Peyer's patch (tissue), 4 donors: ENCODE measurements at places on chromosomes 16 and 17. TPM values are rescaled to one million over a fixed set of nuclear protein-coding genes. Genes with fewer than 3 reads are reported as not detected.

The MGAT5B gene
- total RNA-seq = 6.6 TPM

The DNAJA2 gene
- 30.5 TPM for total RNA-seq

DNA sequence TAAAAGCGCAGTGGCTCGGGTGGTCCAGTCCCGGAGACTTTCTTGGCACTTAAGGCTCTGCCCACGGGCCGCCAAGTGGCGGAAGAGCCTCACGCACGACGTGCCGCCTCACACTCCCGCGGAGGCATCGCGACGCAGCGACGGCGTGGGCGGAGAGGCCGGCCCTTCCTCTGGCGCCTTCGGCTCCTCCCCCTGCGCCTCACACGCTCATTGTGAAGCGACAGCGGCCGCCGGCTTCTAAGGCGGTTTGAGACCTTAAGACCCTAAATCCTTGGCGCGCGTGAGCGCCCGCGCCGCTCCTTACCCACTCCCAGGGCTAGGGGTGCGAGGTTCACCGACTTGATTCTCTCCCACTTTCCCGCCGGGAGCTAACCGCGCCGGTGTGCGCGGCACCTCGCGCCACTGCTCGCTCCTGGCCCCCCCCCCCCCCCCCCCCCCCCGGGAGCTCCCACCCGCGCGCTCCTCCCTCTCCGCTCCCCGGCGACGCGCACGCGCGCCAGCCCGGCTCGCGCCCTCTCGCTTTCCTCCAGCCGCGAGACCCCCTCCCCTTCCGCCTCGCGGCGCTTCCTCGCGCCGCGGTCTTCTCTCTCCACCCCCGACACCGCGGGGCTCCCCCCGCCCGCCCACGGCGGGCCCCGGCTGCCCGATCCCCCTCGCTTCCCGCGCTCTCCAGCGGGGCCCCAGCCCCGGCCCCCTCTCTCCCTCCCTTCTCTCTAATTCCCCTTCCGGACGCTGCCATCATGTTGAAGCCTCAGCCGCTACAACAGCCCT lies at the start of gene ATXN2L:
Gene ATXN2L, plus strand, starts transcription at position 480 of the 771 bp plus-strand sequence. Its CDS starts 261 bp downstream, at position 741.
- peak within 1 kb of the TSS; percentile 100 for H3K27ac ChIP-seq
- H3K36me3 ChIP-seq = peaks cover 23% of the 10 kb centered on the region
- peak; percentile 95 for DNase-seq

- peak overlapping the region; percentile 87 for H3K4me3 ChIP-seq
- DNase-seq = no peak
- H3K27me3 ChIP-seq = no peaks in the 10 kb centered on the region
- no peak overlapping the region for H3K27ac ChIP-seq
- no peaks in the 10 kb centered on the region for H3K36me3 ChIP-seq
- H3K4me1 ChIP-seq = peaks cover 4% of the 10 kb centered on the region
These were observed 1.7 kb downstream of the TMEM170A start for GRCh38 chr16:75462806-75463205.

GRCh38 chr17:71869293-71869692 lies 251.5 kb upstream of the SOX9 start:
- H3K4me1 ChIP-seq = no peaks in the 10 kb centered on the region
- H3K27me3 ChIP-seq = no peaks in the 10 kb centered on the region
- no peak overlapping the region for H3K27ac ChIP-seq
- no peak for DNase-seq
- no peaks in the 10 kb centered on the region for H3K36me3 ChIP-seq

- no peak for DNase-seq
- peaks cover 13% of the 10 kb centered on the region for H3K27me3 ChIP-seq
- no peaks in the 10 kb centered on the region for H3K4me1 ChIP-seq
- no peaks in the 10 kb centered on the region for H3K36me3 ChIP-seq
These were observed 1.7 kb downstream of the ZNF469 start for GRCh38 chr16:88384222-88385111.

- H3K27me3 ChIP-seq = no peaks in the 10 kb centered on the region
- H3K36me3 ChIP-seq = no peaks in the 10 kb centered on the region
- DNase-seq = no peak
- no peak overlapping the region for H3K4me3 ChIP-seq
These were observed 4.4 kb downstream of the CHD9NB start for GRCh38 chr16:53048139-53048915.

- no peaks in the 10 kb centered on the region for H3K36me3 ChIP-seq
- no peaks in the 10 kb centered on the region for H3K27me3 ChIP-seq
- DNase-seq = no peak
- H3K27ac ChIP-seq = no peak overlapping the region
These were observed 26.0 kb downstream of the NME3 start for GRCh38 chr16:1745181-1745899.

GRCh38 chr16:80883159-80883642 lies 78.8 kb upstream of the CDYL2 start:
- H3K4me1 ChIP-seq = no peaks in the 10 kb centered on the region
- H3K27me3 ChIP-seq = no peaks in the 10 kb centered on the region
- DNase-seq = no peak
- H3K4me3 ChIP-seq = no peak overlapping the region
- H3K36me3 ChIP-seq = no peaks in the 10 kb centered on the region
- H3K27ac ChIP-seq = peak overlapping the region; percentile 39

GRCh38 chr17:68603656-68604055 lies 2.5 kb upstream of the FAM20A start:
- no peaks in the 10 kb centered on the region for H3K36me3 ChIP-seq
- H3K4me1 ChIP-seq = peaks cover 18% of the 10 kb centered on the region
- peaks cover 19% of the 10 kb centered on the region for H3K27me3 ChIP-seq
- H3K4me3 ChIP-seq = no peak overlapping the region

DNA sequence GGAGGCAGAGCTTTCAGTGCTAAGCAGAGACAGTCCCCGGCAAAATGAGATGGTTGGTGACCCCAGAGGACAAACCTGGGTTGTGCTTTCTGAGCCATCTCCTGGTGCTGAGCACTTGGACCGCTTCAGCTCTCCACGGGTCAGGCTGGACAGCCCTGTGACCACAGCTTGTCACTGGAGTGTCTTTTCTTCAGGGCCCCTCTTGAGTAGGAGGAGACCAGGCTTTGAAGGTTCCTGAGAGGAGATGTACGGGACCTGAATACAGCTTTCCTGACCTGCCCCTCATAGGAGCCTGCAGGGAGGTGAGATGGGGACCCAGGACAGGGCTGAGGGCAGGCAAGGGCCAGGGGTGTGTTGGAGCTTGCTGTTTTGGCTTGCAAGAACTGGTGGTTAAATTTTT lies 17.8 kb upstream of the ADGRG1 start:
- no peak for DNase-seq
- H3K36me3 ChIP-seq = no peaks in the 10 kb centered on the region
- H3K4me1 ChIP-seq = no peaks in the 10 kb centered on the region
- no peak overlapping the region for H3K27ac ChIP-seq
- H3K4me3 ChIP-seq = no peak overlapping the region
- no peaks in the 10 kb centered on the region for H3K27me3 ChIP-seq

- H3K4me3 ChIP-seq = no peak overlapping the region
- H3K4me1 ChIP-seq = no peaks in the 10 kb centered on the region
- DNase-seq = no peak
- H3K27me3 ChIP-seq = no peaks in the 10 kb centered on the region
- no peak overlapping the region for H3K27ac ChIP-seq
These were observed 11.3 kb upstream of the SLC39A11 start for GRCh38 chr17:73103641-73104335.
